Stimulated activated CD4-positive, alpha-beta T cell treated with anti-CD3 and anti-CD28 coated beads, Interleukin-1b, Interleukin-23, amount 100 ng/mL, for 1 hour (primary cell): ENCODE measurements at places on chromosomes 5 and 9.

- no peak for DNase-seq
These were observed 21.2 kb upstream of the VCAN start for GRCh38 chr5:83450183-83450966.

- no peak for DNase-seq
These were observed 29.3 kb downstream of the SEMA5A start for GRCh38 chr5:9516591-9516990.

- no peak for DNase-seq
These were observed 3.7 kb upstream of the GTF3C5 start for GRCh38 chr9:133027134-133027533.

DNA sequence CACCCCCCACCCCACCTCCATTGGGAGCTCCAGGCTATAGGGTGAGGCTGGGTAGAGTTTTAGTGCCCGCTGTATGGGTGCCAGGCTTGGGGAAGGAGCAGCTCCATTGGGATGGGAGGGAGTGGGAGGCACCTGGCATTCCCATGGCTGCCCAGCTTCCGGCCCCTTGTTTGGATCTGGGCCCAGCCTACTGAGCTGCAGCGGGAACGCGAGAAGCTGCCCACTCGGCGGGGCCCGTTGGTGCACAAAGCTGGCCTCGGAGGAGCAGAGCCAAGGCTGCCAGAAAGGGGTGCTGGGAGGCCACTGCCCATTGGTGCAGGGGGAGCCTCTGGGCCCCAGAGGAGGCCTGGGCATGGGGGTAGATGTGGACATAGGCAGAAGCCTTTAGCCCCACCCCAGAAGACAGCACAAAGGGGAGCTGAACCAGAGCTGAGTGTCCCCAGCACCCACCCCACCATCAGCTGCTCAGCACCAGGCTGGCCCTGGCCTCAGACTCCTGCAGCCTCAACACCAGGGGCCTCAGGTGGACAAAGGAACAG, 4.4 kb downstream of the LCN9 start:
- no peak for DNase-seq

GRCh38 chr5:174514983-174515394, 209.4 kb upstream of the MSX2 start:
- no peak for DNase-seq

- DNase-seq: no peak
These were observed 13.5 kb downstream of the C5orf46 start for GRCh38 chr5:147892696-147893296.

GRCh38 chr5:32559921-32560320, 25.4 kb upstream of the SUB1 start:
- DNase-seq: no peak

- no peak for DNase-seq
These were observed 23.6 kb downstream of the QRFP start for GRCh38 chr9:130872912-130873503.

DNA sequence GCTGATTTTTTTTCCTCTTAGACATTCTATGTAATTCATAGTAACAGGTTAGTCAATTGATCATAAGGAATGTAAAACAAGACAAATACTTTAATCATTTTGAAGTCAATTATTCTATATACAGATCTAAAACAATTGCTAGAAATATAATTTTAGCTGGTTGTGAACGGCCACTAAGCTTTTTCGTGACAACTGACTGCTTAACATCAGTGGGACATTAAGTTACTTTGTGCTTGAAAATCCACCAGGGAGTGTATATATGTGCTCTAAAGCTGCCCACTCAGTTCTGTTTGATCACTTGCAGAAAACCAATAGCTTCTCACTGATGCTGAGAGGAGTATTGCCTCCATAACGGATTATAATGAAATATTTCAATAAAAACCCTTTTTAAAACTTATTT, 370.2 kb upstream of the CCNH start:
- DNase-seq: no peak
